ENCODE measurements at places on chromosomes 4 and X.

GRCh38 chr4:24103434-24104157, 213.7 kb upstream of the PPARGC1A start:
- no peak for DNase-seq

DNA sequence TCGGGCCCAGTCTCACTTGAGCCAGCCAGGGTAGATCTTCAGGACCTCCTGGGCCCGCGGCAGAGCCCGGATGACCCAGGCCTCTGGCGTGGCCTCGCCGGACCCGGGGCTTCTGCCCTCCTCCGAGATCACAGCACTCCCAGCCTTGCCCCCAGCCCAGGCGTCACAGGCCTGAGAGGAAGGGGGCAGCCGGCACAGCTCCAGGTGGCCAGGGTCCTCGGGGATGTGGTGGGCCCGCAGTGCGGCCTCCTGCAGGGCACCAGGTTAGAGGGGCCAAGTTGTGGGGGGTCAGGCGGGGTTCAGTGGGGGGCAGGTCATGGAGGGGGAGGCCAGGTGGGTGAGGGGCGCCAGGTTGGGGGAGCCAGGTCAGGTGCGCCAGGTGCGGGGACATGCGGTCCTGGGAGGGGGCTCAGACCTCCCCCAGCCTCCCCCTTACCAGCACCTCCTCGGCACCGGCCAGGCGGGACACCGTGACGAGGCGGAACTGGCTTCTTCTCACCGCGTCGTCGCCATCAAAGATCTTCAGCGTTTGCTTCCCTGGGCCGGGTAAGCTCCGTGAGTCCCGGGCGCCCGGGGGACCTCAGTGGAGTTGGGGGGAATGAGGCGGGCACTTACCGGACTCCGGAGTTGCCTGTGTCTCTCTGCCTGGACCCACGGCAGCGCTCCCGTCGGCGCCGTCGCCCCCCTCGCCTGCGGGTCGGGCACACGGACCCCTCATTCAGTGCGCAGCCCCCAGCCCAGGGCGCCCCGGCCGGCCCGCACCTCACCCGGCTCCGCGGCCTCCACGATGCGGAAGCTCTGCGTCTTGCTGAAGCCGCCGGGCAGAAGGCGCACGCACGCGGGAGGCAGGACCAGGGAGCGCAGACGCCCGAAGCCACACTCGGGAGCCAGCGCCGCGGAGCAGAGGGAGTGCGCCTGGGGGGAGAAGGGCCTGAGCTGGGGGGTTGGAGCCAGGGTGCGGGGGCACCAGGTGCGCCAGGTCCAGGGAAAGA, 6.0 kb downstream of the DGKQ start:
- no peak for DNase-seq

- DNase-seq = no peak
These were observed 515.0 kb downstream of the INPP4B start for GRCh38 chr4:142331132-142331531.

DNA sequence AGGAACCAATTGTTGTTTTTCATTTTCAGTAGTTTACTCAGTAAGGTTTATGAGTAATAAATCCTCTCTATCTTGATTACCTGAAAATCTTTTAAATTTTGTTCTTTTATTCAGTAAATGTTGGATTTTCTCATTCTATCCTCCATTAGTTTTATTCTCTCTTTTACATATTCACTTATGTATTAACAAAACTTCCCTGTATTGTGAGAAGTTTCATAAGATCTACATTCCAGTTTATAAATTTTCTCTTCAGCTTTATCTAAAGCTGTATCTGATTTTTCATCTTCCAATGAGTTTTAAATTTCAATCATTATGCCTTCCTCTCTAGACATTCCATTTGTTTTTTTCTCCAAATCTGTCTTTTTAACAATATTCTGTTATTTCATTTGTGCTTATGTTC, 310.2 kb downstream of the UNC5C start:
- no peak for DNase-seq

GRCh38 chr4:616911-617643, 8.3 kb upstream of the PDE6B start:
- DNase-seq = no peak
